ENCODE measurements at places on chromosomes 4 and X. TPM values are rescaled to one million over a fixed set of nuclear protein-coding genes. Genes with fewer than 3 reads are reported as not detected.

GRCh38 chr4:10808591-10808990 is 124.0 kb upstream of the CLNK start:
- peaks cover 5% of the 10 kb centered on the region for H3K4me1 ChIP-seq
- peak; percentile 37 for DNase-seq
- no peaks in the 10 kb centered on the region for H3K36me3 ChIP-seq
- no peak overlapping the region for H3K4me3 ChIP-seq
- no peak overlapping the region for H3K27ac ChIP-seq

- no peak overlapping the region for H3K4me3 ChIP-seq
- peaks cover 49% of the 10 kb centered on the region for H3K4me1 ChIP-seq
- no peaks in the 10 kb centered on the region for H3K27me3 ChIP-seq
- DNase-seq: no peak
- no peaks in the 10 kb centered on the region for H3K36me3 ChIP-seq
Measured at GRCh38 chr4:53005149-53005546, 143.0 kb downstream of the RASL11B start.

HERC5 gene
- 111 TPM for total RNA-seq

CPXCR1 gene
- 4.6 TPM for total RNA-seq

DNA sequence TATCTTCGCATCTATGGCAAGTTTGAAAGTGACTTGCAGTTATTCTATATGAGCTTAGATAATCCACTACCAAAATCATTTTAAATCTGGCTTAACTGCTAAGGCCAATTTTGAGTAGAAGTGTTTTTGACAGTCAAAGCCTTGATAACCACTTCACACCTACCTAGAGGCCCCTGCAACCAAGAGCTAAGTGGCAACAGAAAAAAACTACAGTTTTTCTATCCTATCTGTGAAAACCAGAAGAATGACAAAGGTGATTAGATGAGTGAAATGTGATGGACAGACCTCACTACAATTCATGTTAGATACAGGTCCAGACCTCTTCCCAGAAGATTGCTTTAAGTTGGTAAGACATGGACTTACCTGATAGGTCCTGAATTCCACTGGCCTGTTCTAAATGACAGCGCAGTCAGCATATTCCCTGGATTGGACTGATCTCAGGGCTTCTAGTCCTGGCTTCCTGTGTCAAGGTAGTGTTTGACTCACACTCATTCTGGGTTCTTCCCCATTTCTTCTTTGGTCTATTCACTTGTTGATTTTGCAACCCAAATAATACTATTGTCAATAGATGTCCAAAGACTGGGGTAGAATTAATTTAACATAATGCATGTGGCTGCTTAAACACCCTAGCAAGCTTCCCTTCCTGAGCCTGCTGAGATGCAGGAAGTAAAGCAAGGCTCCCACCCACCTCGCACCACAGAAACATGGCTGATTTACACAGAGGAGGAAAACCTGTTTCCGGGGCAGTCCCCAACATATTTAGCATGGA is 65.1 kb downstream of the PPP3CA start:
- peaks cover 5% of the 10 kb centered on the region for H3K4me1 ChIP-seq
- H3K27me3 ChIP-seq: no peaks in the 10 kb centered on the region
- H3K27ac ChIP-seq: no peak overlapping the region
- no peak for DNase-seq
- H3K36me3 ChIP-seq: no peaks in the 10 kb centered on the region

DNA sequence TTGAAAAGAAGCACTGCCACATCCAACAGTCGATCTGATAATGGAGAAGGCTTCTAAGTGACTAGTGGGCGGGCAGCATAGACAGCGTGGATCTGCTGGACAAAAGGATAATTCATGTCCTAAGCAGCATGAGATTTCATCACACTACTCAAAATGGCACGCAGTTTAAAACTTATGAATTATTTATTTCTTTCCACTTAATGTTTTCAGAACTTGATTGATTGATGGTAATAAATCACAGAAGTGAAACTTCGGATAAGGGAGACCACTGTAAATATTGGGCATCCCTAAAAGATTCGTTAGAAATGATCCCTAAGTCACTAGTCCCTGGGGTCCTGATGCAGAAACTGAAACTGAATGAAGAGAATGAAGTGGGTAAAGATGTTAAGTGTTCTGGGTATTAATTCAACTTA is 93.0 kb upstream of the ANK2 start:
- no peak overlapping the region for H3K27ac ChIP-seq
- no peak overlapping the region for H3K4me3 ChIP-seq
- H3K4me1 ChIP-seq: no peaks in the 10 kb centered on the region
- no peaks in the 10 kb centered on the region for H3K27me3 ChIP-seq
